ENCODE measurements at places on chromosomes 4 and X.

- no peak for DNase-seq
Measured at GRCh38 chr4:15354371-15355297, 73.2 kb upstream of the C1QTNF7 start.

- no peak for DNase-seq
Measured at GRCh38 chr4:97215409-97215941, 927.8 kb downstream of the STPG2 start.

DNA sequence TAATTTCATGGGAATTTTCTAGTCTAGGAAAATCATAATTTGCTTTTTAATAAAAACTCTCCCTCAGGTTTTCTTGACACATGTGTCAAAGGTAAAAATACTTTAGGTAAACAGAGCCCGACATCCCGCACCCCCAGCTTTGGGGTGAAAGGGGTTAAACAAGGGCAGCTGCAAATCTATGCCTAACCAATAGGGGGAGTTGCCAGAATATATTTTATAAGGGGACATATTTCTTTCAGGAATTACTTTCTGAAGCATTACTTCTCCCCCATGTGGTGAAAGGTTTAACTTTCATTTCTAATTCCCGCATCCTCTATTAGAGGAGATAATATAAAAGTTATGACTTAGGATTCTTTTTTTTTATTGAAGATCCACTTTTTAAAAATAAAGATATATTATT lies 53.9 kb upstream of the HEPH start:
- DNase-seq: peak; percentile 2

- DNase-seq: peak; percentile 86
Measured at GRCh38 chrX:13652287-13652793, 601 bp upstream of the TCEANC start.

DNA sequence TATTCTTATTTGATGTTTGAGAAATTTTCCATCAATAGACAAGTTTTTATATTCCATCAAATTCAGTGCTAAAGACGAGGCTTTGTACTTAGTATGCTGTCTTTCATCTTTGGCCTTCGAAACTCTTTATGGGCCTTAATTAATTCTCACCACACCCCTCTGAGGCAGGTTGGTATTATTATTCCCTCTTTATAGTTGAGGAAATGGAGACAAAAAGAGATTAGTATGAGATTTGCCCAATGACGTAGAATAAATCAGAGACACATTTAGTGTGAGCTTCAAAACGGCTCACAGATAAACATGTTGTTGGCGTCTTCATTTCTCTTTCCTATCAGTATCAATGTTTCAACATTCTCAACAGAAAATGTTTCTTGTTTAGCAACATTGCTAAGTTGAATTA lies 35.9 kb upstream of the PTPN13 start:
- DNase-seq: no peak

DNA sequence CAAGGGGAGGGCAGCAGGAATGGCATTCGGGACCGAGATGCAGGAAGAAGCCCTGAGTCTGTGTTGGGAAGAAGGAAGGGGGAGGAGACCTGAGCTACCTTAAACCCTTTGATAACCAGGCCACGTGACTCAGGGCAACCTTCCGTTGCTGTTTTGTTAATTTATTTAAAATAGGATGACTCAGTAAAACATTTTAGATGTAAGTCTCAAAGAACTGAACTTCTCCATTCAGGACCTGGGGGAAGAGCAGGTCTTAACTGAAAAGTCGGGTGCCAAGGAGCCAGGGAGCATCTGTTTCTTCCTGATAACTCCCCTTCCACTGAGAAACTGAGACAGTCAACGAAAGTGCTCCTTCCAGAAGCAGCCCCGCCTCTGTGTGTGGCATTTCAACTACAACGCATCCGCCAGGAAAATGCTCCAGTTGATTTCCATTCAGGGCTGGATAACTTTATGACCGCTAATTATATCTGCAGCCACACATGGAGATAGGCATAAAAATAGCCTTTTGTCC lies 88.0 kb downstream of the IRF2 start:
- DNase-seq: no peak

DNA sequence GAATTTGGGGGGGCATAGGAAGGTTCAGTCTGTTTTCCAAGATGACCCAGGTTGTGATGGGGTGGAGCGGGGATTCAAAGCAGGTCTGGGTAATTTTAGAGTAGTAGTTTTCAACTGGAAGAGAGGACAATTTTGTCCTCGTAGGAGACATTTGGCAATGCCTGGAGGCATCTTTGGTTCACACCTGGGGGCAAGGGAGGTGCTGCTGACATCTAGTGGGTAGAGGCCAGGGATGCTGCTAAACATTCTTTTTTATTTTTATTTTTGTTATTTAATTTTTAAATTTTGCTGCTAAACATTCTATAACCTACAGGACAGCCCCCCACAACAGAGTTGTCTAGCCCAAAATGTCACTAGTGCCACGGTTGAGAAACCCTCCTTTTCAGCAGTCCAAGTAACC lies 1.9 kb downstream of the RAB9A start:
- DNase-seq: peak; percentile 21

DNA sequence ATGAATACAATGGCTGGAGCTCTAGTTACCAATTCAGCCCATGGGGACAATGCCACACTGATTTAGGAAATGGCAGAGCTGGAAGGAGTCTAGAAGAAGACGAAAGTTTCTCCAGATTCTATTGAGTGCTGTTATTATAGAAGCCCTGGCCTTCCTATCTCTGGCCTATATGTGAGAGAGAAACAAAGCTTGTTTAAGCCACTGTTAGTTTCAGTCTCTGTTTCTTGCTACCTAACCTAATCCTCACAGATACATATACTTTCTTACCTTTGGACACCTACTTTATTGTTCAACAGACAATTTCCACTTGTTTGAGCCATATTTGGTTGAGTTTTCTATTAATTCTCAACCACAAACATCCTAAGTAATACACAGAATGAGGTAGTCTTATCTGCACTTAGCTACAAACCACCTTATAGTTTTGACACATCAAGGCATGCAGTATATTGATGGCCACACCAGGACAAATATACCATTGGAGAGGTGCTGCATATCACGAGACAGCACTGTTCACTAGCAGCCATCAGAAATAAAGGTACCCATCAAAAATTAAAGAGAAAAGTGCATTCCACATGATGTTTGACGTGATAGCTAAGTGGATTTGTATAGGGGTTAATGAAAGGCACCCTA lies 190.2 kb downstream of the SMIM20 start:
- no peak for DNase-seq

- no peak for DNase-seq
Measured at GRCh38 chrX:115900425-115900824, 270.1 kb upstream of the AGTR2 start.

DNA sequence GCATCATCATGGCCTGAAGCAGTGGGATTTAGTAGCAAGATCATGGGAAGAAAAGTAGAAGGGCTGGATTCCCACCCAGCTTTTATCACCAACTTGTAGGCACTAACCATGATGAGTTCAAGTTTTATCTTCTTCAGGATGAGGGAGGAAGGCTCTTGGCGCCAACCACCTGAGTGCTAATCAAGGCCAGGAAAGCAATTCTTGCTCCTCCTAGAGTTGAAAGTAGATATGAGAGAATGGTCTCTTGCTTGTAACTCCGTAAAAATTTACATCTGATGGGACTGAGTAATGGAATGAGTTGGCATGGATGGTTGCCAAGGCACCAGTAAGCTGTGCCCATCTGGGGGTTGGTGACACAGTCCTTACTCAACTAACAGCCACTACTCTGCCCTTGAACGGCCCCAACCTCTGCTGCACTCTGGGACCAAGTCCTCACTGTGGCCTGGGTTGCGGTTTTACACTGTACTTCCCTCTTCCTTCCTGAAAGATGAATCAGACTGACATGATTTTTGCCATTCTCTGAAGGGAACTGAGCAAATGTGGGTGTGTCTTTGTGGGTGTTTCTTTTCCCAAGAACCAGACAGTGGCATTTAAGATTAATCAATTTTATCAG lies 39.4 kb upstream of the NDP start:
- DNase-seq: peak; percentile 91

DNA sequence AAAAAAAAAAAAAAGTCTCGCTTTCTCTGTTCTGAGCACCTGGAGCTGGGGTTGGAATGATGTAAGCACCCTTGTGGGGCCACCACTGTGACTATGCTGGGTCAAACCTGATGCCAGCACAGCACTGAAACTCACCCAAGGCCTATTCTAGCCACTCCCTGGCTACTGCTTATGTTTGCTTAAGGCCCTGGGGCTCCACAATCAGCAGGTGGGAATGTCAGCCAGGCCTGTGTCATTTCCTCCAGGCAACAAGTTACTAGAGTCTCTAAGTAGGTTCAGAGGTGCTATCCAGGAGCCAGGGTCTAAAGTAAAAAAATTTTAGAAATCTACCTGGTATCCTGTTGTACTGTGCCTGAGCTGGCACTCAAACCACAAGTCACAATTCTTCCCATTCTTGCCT lies 1306.8 kb downstream of the STIM2 start:
- DNase-seq: no peak

DNA sequence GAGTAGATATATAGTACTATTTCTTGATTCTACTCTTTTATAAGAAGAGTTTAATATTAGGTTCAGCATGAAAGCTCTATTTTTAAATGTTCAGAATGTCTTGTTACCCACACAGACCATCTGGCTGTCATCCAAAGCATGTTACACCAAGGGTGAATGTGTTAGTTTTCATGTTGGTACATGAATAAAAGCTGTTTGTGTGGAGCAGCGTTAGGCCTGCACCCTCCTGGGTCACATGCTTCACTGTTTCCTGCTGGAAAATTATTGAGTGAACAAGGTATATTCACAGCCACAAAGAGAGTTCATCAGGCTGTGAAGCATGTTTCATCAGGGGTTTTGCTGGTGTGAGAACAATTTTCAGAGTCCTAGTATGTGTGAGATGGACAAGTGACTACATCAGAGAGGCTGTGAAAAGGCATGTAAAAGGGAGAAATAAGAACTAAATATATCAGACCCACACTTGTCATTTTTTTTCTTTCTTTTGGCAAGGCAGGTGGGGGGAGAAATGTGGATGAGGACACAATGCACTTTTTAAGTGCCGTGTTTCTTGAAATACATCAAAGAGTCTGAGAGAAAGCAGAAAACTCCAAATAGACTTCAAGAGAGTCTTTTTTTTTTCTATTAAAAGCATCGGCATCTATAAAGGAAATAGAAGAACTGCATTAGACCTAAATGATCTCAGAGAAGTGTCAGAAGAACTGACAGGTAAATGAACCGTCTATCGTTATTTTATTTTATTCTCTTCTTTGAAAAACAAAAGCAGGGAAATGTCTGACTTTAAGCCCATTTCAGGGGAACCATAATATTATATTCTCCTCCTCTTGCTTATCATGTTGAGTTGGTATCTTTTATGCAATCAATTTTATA lies 2429.7 kb downstream of the PCDH7 start:
- no peak for DNase-seq

DNA sequence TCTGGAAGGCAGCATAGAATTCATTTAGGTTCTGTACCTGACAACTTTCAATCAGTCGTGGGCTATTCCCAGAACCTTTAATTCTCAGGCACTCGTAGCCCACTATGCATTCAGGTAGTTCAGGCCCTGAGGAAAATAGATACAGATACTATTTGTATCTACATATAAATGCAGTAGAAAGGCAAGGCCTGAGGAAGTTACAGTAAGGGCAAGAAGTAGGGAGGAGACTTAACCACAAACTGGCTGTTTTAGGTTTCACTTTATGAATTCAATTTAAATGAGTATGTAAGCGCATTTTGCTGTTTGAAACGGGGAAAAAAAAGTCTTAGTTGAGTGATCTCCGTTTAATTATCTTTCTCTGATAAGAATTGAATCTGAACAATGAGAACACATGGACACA lies 529.4 kb upstream of the ATOH1 start:
- DNase-seq: no peak

- DNase-seq: no peak
Measured at GRCh38 chr4:10841697-10842096, 157.1 kb upstream of the CLNK start.

- DNase-seq: no peak
Measured at GRCh38 chrX:5771441-5771840, 457.2 kb downstream of the NLGN4X start.

DNA sequence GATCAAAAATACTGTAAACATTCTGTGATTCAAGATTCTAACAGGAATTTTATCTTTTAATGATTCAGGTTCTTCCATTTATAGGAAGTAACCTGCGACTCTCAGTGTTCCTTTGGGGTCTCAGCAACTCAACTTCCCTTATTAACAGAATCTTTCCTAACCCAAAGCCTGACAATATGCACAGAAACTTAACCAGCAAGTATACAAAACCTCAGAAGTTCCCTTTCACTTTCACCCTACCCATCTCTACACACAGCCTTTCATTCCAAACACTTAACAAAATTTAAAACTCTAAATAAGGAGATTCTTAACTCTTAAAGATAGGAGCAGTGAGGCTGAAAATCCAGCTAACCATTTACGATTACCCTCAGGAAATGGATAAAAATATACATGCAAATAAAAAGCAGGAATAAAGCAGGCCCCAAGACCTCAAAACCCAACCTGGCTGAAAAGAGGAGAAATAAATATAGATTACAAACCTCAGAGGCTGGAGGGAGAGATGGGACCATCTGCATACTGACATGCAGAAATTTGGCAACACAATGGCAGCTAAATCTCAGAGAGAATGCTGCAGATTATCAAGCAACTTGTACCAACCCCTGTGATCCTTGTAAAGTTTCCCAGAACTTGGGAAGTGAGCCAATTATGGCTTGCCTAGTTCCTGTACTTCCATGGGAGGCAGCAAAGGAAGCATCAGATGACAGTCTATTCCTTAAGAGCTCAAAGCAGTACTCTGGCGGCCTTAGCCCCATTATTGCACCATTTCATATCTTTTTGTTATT lies 101.0 kb downstream of the ATP11C start:
- DNase-seq: peak; percentile 67

DNA sequence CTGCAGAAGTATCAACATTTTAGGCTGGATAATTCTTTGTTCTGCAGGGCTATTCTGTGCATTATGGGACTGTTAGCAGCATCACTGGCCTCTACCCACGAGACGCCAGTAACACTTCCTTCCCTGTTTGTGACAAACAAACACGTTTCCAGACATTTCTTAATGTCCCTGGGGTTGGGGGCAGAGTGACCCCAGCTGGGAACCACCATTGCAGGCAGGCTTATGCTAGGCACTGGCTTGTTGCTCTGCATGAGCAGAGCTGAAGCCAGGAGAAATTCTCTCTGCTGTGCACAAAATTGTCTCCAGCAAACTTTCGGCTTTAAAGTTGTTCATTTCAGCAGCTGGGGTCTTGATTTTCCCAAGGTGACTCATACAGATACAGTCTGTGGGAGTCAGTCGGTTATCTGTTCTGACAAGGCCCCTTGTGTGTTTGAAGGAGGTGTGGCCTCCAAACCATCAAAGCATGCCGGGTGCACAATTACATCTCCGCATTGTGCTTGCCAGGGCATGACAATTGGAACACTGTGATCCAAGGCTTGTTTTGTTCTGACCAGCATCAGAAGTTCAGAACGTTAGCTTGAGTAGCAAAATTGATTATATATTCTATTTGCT lies 156.4 kb upstream of the BOD1L1 start:
- DNase-seq: no peak

Measured in foreskin fibroblast (primary cell).